ENCODE measurements at places on chromosomes 2 and 18.

GRCh38 chr2:46326231-46326980 is 29.2 kb downstream of the EPAS1 start:
- DNase-seq, result no peak

GRCh38 chr2:218378053-218378452 is 4.0 kb upstream of the SLC11A1 start:
- peak; percentile 60 for DNase-seq

DNA sequence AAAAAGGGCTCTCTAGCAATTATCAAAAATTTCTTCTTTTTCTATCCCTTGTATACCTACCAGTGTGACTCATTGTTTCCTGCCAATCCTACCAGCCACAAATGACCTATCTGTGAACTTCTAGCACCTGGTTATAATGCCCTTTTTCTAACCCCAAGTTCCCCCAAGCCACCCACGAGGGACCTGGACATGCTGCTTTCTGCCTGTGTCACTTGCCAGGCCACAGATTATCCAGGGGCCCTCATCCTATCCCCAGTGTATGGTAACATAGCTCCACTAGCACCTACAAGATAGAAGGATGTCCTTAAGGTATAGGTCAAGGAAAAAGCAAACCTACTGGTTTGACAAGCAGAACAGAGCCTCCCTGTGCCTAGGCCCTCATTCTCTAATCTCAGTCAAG is 26.8 kb downstream of the AAK1 start:
- DNase-seq, result no peak

DNA sequence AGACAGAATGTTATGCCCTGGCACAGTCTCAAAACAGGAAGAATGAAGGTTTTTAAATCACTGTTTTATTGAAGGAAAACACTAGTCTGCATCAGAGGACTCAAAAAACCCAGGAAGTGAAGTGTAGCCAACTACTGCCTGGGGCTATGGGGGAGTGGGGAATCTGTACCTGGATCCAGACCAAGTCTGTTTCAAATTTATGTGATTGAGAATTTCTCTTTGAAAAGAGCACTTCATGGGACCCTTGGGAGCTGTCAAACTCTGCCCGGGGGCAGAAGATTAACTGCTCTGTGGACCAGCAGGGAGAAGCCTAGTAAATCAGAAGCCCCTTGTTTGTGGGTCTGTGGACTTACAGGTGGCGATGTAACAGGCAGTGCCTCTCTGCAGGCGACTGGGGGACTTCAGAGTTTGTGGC is 45.3 kb upstream of the TANC1 start:
- no peak for DNase-seq

DNA sequence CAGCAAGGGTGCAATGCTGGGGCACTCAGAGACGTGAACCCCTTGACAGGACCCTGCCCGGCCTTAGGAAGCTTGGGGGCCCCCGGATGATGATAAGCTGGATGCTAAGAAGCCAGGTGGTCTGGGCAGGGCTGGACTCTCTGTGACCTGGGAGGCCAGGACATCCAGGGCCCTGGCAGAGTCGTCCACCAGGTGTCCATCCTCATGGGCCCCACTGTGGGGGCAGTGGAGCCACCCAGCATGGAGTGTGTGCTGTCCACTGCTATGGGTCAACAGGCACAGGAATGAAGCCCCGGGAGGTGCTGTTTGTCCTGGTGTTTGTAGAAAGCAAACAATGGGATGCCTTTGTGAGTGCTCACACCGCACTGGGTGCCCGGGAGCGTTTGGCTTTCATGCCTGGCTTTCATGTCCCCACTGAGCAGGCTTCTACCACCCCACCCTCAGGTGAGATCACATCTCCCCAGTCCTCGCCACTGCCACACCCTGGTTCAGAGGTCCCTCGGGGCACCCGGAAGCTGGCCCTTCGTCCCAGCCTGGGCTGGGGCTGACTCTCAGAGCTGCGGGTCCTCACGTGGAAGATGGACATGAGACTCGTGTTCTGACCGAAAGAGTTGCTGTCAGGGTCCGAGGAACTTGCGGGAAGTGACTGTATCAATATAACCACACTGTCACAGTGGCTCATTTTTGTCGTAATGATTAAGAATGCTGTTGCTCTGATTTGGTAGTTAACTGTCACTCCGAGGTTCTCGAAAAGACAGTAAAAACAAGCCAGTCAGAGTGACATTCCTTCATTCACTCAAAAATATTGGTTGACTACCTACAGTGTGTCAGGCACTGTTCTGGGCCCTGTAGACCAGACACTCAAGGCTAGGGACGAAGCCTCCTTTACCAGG is 53.3 kb downstream of the INHBB start:
- DNase-seq, result no peak

All from CD4-positive, alpha-beta T cell treated with Interferon gamma for 1 hour (primary cell).